ENCODE measurements at places on chromosomes 7 and 10.

- DNase-seq, result no peak
Measured at GRCh38 chr7:128106821-128107220, 75.6 kb upstream of the LRRC4 start.

DNA sequence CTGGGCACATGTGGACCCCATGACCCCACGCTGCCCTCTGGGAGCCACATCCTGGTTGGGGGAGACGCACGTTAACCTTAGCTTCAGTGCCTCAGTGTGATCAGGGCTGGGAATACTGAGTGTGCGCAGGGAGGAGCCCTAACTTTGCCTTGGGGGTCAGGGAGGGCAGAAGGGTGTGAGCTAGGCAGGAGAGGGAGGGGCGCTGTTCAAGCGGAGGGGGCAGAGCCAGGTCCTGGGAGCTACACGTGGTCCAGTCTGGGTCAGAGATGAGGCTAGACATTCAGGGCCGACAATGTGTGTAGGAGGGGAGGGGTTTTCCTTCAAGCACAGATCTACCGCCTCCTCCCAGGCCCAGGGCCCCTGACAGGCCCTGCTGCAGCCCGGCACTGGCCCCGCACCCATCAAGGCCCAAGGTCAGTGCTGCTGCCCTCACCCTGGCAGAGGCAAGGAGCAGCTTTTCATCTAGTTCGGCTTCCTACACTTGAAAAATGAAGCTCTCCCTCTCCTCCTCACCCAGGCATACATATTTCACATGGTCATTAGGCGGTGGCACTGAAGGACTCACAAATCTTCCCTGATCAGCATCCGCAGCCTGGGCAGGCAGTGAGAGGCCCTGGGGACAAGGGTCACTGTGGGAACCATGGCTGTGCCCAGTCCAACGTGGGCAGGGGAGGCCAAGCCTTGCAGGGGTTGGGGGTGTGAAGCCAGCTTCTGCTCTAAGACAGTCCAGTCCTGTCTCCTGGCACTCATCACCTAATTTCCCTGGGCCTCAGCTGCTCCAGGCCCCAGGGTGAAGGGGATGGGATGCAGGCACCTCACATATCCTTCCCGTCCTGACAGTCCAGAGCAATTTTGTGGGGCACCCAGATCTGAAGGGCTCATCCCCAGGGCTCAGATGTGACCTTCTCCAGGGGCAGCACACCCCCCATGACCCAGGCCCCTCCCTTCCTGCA lies 47.3 kb downstream of the C10orf105 start:
- no peak for DNase-seq

DNA sequence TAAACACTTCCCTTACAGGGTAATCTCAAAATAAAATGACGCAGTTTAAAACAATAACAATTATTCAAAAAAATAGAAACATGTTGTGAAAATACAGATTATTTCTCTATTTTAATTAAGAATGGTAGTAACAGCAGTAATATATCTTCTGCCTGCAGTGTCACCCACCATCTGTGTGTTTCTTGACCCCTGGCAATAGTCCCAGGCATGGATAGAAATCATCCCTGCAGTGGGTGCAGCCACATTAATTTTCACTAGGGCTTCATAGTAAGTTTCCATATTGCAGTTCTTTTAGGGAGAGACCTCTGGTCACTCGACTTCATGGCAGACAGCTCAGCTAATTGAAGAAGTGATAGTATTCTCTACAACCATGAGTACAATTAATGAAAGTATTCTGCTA lies 470.1 kb upstream of the TEX47 start:
- no peak for DNase-seq

DNA sequence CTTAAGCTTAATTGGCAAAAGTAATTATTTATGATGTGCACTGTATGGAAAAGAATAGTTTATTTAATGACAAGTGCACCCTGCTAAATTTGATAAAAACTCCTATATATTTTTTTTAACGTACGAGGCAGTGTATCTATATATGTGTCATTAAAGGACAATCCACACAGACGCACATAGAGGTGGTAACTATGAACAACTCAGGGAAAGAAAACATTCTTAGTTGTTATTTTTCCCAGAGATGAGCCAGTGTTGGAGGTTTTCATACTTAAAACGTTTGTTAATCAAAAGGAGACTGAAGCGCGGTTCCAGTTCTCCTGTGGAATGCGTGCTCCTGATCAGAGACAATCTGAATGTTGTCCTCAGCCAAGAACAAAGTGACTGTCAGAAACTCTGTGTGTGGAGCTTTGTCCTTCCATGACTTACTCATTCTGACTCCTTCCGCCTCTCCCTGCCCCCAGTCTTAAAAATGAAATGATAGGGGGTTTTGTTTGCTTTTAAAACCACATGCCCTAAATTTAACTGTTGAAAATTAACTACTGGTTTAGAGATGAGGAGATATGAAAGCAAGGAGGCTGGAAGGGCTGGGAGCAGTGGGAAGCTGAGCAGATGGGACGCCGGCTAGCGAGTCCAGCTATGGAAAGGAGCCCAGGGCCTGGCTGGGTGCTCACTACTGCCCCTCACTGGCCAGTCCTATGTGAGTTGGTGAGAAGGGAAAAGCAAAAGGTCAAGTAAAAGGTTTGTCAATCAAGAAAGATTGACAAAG lies 99.6 kb downstream of the SVIL start:
- no peak for DNase-seq

- DNase-seq, result no peak
Measured at GRCh38 chr10:32959006-32959920, 1.2 kb upstream of the ITGB1 start.

GRCh38 chr10:30433730-30434272 lies at the start of gene MAP3K8:
Gene MAP3K8, plus strand, starts transcription at chr10:30434184. Its CDS starts 4,755 bp downstream, at chr10:30438939.
- peak; percentile 64 for DNase-seq

- DNase-seq, result no peak
Measured at GRCh38 chr7:47739891-47740290, 158.0 kb upstream of the TNS3 start.

GRCh38 chr7:50970092-50970491 lies 187.4 kb upstream of the GRB10 start:
- DNase-seq, result no peak

All from esophagus squamous epithelium (tissue), 5 donors.